ENCODE measurements at places on chromosomes 1 and 21.
A peak's percentile ranks its signal among the peaks of the same experiment; 100 is the strongest.

GRCh38 chr1:155175927-155176371 lies 2.3 kb downstream of the TRIM46 start:
- no peak for DNase-seq

- DNase-seq = peak; percentile 94
Observed at GRCh38 chr1:62436039-62436465, 797 bp upstream of the USP1 start.

DNA sequence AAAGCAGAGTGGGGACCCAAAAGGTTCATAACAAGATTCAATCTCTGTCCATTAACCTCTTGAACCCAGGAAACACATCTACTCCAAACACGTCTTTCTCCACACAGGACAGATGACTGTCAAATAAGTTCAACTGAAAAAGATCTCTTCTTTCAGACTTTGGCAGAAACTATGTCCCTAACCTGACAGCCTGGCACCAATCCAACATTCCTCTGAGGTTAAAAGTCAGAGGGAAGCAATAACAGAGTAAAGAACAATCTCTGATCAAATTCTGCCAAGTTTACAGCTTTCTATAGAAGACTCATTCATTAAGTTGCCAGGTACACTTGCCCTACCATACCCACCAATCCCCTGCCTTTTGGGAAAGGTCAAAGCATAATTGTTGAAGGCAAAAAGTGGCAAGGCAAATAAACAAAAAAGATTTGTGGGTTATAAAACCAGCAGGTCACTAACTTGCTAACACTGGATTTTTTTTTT lies 31.9 kb downstream of the OTUD7B start:
- no peak for DNase-seq

DNA sequence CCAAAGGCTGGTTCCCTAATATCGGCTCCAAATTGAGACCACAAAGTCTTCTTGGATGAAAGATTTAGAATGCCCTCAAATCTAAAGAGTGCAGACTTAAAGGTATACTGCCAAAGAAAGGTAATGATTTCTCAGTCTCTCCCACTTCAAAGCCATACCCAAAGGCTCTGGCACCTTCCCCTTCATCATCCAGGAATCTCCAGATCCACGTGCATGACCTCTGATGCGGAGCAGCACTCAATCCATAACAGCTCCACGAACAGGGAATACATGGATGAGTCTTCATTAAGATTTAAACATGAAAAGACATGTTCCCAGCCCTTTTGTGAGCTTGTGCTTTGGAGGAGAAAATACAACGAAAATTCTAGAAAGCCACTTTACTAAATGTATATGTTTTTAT lies 453.9 kb downstream of the DSCAM start:
- DNase-seq = no peak

- DNase-seq = no peak
Observed at GRCh38 chr1:78291418-78291817, 199.4 kb upstream of the PTGFR start.

DNA sequence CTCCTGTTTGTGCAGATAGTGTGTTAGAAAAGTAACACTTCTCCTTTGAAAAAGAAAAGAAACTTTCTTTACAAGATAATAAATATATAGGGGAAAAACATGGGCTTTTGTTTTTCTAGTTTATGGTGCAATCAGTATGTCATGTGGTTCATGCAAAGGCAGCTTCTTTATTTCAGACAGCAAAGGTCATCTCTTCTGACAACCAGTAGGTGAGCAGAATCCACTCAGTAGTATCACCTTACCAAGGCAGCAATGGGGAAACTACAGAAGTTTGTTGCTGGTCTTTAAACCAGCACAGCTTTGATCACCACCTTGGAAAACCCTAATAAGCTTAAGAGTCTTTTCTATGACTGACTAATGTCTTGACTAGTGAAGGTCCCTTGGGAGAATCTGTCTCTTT lies 13.0 kb upstream of the SAMSN1 start:
- no peak for DNase-seq

- DNase-seq = no peak
Observed at GRCh38 chr1:155051342-155051776, 243 bp downstream of the ADAM15 start.

GRCh38 chr1:153288634-153289275 lies 24.0 kb downstream of the PGLYRP3 start:
- no peak for DNase-seq

- no peak for DNase-seq
Observed at GRCh38 chr1:116847688-116848531, 61.8 kb upstream of the PTGFRN start.

DNA sequence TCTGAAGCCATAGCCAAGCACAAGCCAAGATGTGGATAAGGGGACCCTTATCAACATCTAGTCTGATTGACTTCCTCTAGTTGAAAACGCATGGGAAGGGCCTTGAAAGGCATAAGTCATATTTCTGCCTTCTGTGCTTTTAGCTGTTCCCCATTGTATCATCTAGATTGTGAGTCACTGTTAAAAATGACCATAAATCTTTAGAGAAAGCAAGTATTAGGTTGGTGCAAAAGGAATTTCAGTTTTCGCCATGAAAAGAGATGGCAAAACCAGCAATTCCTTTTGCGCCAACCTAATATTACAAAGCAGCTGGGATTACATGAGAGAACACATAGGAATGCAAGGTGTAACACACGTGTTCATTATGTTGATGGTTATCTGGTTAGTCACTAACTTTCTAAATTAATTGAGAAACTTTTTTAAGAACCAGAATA lies 63.6 kb downstream of the CLIC6 start:
- DNase-seq = no peak

- DNase-seq = no peak
Observed at GRCh38 chr1:26070296-26070962, 3.0 kb upstream of the TRIM63 start.

DNA sequence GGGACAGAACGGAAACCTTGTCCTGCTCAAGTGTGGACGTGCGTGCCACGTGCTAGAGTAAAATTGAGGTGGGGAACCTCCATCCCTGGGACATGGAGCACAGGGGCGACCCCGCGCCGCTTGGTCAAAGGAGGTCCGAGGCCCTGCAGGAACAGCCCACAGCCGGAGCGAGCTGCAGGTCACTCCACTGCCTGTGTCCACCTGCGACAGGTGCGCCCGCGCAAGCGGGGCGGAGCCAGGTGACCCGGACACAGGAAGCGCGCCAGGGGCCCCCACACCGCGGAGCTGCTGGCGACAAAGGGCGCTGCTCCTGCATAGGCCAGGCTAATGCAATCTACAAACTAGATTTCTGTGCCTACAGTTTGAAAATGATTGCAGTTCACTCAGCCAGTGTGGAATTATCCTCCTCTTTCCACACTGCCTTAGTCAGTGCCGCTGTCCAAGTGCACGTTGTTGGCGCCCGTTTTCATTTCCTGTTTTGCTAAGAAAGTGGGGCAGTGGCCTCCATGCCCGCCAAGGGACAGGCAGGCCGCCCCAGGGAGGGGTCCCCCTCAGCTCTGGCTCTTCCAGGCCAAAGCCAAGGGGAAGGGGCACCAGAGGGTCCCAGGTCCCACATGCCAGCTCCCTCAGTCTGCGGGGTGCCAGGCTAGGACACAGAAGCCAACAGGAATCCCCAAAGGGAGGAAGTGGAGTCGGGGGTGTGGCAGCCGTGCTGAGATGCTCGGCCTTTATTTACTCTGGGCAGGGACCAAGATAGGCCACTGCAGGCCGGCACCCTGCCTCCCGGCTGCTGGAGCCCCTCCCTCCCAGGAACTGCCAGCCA lies 4.3 kb upstream of the NADK start:
- no peak for DNase-seq

GRCh38 chr1:94543893-94544635 lies 2.5 kb upstream of the F3 start:
- no peak for DNase-seq

GRCh38 chr21:30234643-30235042 lies 18.7 kb upstream of the CLDN8 start:
- no peak for DNase-seq

- no peak for DNase-seq
Observed at GRCh38 chr1:119462964-119463363, 44.0 kb upstream of the HSD3B1 start.

DNA sequence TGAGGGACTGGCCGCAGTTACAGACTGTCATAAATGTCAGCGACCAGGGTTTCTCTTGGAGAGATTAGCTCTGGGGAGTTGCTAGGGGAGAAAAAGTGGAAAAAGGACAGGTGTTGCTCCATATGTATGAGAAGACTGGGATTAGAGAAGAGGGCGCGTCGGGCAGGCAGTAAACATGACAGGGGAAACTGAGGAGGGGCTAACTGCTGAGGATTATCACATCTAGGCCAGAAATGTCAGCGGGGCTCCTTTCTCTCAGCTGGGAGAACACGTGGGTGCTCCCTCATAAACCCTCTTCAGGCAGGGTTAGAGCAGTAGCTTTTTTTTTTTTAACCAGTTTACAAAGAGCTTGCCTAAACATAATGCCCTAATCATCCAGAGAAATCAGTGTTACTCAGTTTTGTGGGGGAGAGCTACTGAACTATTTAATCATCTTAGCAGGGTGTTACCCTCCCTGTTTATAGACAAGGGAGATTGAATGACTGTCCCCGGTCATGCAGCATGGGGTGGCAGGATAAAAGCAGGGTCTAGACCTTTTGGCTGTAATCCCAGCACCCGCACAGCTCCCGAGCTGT lies 35.2 kb downstream of the ELAPOR1 start:
- no peak for DNase-seq

DNA sequence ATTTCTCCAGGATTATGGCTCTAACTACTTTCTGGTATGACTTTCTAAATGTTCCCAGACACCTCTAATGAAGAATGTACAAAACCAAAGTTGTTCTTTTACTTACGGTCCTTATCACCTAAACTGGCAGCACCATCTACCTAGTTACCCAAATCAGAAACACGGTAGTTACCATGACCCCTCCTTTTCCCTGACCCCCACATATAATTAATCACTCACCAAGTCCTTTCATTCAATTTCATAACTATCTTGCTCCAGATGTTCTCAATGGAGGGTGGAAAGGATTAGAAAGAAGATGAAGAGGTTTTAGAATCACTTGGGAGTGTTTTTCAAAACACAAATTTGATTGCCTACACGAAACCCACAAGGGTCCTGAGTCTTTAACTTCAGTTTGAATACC lies 98.0 kb downstream of the DENND1B start:
- no peak for DNase-seq

DNA sequence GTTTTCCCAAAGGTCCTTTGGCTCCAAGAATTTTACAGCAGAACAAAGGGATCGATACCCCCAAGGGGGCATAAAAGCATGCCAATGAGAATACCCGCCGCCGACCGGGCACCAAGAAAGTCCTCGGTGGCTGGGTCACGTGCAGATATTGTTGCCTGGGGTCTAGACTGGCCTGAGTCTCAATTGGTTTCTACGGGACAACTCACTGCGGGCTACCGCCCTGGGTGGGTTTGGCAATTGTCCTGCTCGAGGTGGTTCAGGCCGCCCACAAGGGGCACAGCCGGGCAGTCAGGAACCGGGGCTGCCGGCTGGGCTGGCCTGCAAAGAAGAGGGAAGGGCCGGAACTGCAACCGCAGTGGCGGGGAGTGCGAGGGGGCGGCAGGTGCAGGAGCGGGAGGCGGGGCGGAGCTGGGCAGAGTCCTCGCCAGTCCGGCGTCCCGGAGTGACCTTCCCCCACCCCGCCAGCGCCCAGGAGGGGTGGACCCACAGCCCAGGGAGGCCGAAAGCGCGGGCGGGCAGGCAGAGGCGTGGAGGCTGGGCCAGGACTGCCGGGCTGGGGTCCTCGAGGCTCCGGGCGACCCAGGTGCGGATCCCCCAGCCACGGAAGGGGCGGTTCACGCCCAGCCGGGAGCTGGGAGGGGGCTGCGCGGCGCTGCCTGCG lies 926 bp upstream of the ATP1B1 start:
- DNase-seq = no peak

DNA sequence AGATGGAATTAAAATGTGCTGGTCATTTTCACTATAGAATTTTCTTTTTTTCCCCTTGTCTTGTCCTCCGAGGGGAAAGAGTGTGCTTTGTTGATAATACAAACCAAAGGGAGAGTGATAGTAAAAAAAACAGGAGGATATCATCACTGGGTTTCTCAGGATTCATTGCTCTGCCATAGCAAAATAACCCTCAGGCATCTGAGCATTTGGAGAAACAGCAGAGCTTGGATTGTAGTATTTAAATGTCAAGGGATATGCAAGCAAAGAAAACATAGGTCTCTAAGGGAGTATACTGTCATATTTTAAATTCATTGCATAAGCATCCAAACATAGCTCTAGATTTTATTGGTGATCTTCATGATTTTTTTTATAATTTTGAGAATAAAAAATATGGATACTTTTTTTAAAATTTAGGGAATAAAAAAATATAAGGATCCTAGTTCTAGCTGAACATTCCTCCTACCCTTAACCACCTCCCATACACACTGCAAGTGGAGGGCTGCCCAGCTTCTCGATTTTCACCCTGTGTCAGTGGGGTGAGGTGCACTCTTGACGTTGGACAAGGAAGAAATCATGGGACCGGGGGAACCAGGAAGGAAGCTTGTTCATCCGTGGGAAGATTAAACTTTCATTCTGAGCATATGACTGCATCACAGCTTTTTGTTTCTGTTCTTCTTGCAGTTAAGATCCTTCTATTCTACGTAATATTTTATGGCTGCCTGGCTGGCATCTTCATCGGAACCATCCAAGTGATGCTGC lies 4.4 kb downstream of the ATP1B1 start:
- DNase-seq = no peak

- no peak for DNase-seq
Observed at GRCh38 chr1:31868862-31869261, 53.0 kb upstream of the SPOCD1 start.

DNA sequence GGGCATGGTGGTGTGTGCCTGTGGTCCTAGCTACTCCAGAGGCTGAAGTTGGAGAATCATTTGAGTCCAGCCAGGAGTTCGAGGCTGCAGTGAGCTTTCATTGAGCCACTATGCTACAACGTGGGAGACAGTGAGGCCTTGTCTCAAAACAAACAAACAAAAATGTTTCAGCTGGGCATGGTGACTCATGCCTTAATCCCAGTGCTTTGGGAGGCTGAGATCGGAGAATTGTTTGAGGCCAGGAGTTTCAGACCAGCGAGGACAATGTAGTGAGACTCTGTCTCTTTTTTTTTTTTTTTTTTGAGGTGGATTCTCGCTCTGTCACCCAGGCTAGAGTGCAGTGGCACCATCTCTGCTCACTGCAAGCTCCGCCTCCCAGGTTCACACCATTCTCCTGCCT lies 5.0 kb upstream of the RPL5 start:
- DNase-seq = no peak

- peak; percentile 31 for DNase-seq
Observed at GRCh38 chr21:33949516-33950430, 34.2 kb upstream of the ATP5PO start.

- DNase-seq = no peak
Observed at GRCh38 chr1:31238986-31239613, 587 bp downstream of the NKAIN1 start.

Measured in stimulated activated CD4-positive, alpha-beta T cell treated with anti-CD3 and anti-CD28 coated beads, Interleukin-2, amount 100 ng/mL, for 4 hours (primary cell).